Fibroblast of the aortic adventitia (primary cell): ENCODE measurements at places on chromosomes 4 and X.

DNA sequence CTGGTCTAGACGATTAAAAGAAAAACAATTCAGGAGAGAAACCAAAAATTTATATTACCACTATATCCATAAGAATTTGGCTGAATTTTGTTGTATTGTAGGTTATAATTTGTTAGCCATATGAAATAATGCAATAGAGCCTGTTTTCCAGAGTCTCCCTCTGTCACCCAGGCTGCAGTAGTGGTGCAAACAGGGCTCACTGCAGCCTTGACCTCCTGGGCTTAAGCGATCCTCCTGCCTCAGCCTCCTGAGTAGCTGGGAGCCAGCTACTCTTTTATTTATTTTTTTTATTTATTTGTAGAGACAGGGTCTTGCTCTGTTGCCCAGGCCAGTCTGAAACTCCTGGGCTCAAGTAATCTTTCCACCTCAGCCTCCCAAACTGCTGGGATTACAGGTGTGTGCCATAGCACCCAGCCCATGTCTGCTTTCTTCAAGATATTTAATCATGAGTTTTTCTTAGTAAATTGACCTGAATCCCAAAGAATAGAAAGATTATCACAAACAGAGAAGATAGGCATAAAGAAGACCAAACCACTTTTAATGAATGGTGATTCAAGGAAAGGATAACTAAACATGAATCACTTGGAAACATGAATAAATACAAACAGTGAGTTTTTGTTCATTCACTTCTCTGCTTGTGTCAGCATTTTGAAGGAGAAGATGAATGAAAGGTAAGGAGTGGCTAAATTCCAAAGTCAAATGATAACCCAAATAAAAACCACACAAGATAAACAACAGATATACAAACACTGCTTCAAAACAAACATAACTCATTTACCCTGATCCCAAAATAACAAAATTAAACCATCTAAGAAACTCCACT, 82.1 kb downstream of the PPP3CA start:
- DNase-seq = no peak

- peak; percentile 74 for DNase-seq
These were observed 4.2 kb upstream of the CDS1 start for GRCh38 chr4:84578540-84579402.

GRCh38 chr4:70778888-70779422, 57.2 kb downstream of the RUFY3 start:
- peak; percentile 29 for DNase-seq

- DNase-seq = no peak
These were observed 21.8 kb downstream of the NOP14 start for GRCh38 chr4:2941138-2942036.

GRCh38 chr4:110107866-110108265, 90.5 kb downstream of the ELOVL6 start:
- peak; percentile 36 for DNase-seq

DNA sequence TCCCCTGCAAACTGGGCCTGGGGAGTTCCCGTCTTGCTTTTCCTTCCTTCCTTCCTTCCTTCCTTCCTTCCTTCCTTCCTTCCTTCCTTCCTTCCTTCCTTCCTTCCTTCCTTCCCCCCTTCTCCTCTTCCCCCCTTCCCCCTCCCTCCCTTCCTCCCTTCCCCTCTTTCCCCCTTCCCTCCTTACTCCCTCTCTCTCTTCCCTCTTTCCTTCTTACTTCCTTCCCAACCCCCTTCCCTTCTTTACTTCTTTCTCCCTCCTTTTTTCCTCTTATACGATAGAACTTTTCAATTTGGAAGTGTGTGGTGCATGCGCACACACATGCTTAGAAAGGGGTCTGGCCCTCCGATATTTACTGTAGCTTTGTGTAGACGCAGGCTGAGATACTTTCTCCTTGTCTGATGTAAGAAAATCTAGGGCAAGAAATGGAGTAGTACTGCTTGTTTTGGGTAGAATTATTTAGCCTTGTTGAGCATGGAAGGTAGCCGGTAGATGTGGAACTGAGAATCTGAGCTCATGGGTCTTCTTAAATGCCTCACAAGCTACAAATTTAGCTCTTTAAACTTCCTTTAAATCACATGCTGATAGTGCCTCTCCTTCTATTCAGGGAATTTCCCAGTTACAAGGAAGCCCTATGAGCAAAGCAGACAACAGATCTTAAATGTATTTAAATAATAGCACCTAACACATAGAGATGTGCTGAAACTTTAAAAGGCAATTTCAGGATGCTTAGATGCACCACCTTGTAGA, 189.6 kb downstream of the GPAT3 start:
- no peak for DNase-seq

DNA sequence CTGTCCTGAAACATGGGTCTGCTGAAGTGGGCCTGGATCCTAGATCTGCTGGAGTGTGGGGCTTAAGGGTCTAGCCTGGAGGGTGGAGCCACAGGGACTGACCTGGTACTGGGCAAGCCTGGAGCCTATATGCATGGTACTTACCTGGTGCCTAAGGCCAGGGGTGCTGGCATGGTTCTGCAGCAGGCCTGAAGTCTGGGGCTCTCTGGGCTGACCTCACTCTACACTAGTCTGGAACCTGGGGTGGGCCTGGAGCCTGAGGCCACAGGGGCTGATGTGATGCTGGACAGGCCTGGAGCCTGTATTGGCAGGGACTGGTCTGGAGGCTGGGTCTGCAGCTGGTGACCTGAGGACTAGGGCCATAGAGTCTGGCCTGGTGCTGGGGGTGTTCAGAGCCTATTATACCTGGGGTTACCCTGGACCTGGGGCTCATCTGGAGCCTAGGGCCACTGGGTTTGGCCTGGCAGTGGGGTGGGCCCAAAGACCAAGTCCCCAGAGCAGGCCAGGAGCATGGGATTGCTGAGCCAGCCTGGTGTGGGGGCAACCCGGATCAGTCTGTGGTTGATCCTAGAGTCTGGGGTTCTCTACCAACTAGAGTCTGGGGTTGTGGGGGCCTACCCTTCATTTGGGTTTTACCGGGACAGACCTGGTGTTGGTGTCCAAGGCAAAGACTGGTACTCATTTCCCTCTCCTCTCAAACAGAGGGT, 179.6 kb downstream of the SLC4A4 start:
- DNase-seq = no peak

GRCh38 chr4:22500128-22500611, 15.7 kb downstream of the ADGRA3 start:
- no peak for DNase-seq

GRCh38 chr4:184731056-184731455, 2.8 kb downstream of the CENPU start:
- DNase-seq = no peak

DNA sequence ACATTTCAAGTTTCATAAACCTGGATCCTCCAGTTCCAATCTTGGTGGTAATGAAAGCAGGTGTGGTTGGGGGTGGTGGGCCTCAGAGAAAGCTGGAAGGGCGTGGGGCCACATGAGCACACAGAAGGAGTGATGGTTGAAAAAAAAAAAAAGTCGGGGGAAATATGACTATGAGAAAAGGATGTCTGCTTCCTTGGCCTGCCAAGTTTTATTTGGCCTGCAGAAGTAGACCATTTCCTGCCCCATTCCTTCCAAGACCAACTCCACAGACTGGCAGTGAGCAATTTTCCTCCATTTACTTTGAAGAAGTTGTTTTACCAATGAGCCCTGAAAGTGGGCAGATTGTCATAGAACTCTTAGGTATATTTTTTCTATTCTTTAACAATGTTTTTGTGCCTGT, 43.3 kb downstream of the LNX1 start:
- peak; percentile 72 for DNase-seq

- DNase-seq = no peak
These were observed 79.7 kb upstream of the OTUD4 start for GRCh38 chr4:145260091-145260490.

- DNase-seq = no peak
These were observed 275.3 kb downstream of the CRLF2 start for GRCh38 chrX:936979-937769.

- DNase-seq = peak; percentile 8
These were observed 15.6 kb upstream of the ASMTL start for GRCh38 chrX:1468250-1468772.

DNA sequence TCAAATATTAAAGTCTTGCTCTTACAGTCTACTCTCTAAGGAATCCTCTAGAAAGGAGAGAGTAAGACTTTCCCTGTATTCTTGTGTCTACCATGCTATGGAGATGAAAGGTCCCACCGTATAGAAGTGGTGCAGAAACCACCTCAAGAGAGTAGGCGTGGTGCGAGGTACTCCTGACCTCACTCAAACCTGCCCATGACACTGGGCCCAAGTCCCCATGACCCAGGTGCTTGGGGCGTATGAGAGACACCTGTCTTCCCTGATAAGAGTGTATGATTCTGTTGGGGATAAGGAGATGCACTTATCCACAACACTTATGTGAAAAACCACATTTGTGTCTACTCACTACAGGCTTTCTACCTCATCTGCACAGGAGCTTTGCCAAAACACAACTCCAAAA, 55.0 kb upstream of the STS start:
- no peak for DNase-seq

DNA sequence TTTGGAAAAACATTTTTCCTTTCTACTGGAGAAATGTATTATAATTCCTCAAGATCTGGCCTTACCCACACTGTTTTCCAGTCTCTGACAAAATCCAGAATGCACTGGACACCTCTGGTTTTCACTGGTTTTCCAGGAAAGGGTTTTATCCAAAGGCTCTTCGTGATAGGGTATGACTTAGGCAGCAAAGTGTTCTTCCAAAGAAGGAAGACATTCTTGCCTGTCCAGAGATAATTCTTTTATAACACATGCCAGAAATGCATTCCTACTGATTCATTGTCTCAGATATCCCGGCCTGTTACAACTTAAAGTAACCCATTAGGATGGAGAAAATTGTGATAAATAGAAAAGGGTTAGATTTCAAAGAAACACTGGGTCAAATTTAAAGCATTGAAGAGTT, 2343.1 kb downstream of the PCDH7 start:
- DNase-seq = peak; percentile 81

DNA sequence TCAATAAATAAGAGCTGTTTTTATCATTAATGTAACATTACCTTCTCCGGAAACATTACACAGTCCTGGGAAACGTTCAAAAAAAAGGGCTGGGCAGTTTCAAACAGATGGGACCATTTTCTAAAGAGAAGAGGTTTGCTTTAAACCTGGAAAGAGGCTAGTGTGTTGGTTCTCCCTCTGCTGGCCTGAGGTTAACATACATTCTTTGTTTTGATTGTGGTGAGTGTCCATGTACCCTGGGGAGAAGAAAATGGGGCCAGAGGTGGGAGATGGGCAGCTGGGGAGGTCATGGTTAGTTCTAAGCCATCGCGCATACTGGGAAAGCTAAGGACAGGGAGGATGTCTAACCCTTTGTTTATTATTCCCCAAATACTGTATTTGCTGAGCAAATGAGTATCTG, 194.7 kb downstream of the CPEB2 start:
- peak; percentile 42 for DNase-seq

- DNase-seq = peak; percentile 14
These were observed 4.4 kb upstream of the INPP4B start for GRCh38 chr4:142850478-142850877.

- DNase-seq = no peak
These were observed 27.5 kb downstream of the TBC1D19 start for GRCh38 chr4:26611372-26611771.

- DNase-seq = peak; percentile 8
These were observed 121.0 kb upstream of the TEX13D start for GRCh38 chrX:124211312-124211942.

DNA sequence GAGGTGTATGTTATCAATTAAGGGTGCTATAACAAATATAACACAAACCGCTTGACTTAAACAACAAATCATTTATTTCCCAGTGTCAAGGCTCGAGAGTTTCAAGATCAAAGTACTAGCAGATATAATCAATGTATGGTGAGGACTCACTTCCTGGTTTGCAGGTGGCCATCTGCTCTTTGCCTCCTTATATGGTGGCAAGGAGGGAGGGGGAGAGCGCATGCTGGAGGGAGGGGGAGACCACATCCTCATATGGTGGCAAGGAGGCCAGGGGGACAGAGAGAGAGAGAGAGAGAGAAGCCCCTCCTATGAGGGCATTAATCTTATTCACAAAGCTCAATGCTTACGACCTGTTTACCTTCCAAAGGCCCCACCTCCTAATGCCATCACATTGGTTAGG, 372.3 kb upstream of the SPOCK3 start:
- DNase-seq = no peak

GRCh38 chrX:100368167-100368566, 41.9 kb downstream of the PCDH19 start:
- no peak for DNase-seq

GRCh38 chr4:180973894-180974293, 1269.3 kb upstream of the TENM3 start:
- DNase-seq = no peak

DNA sequence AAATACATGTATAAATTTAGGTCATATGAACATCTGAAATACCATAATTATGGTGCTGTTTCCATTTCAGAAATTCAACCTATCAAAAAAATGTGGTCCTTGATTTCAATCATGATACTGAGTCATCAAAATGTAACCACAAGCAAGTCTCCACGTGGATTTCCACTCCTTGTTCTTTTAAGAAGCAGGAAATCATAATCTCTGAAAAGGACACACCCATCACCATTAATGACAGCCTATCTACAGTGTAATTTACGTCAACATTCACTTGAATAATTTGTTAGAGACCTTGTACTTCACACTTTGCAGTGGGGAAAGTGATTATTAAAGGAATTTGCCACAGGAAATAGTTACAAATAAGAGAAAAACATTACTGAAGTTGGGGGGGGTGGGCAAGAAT, 17.7 kb upstream of the SLC7A11 start:
- DNase-seq = peak; percentile 66

- DNase-seq = peak; percentile 4
These were observed 1630.0 kb downstream of the STIM2 start for GRCh38 chr4:28490669-28491068.

DNA sequence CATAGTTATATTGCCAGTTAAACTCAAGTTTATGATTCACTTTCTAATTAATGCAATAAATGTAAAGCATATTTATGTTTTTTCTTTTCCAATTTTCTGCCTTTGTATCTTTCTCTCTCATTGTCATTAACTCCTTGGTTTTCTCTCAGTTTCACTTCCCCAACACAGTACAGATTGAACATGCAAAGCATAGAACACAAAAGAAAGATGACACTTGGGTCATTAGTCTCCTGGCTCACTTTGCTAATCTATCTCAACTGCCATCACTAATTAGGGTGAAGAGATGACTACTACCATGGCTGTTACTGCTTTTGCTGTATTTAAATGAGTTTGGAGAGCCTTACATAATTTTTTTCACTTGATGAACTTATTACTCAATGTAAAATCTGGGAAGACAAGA, 12.3 kb upstream of the NAA11 start:
- no peak for DNase-seq

DNA sequence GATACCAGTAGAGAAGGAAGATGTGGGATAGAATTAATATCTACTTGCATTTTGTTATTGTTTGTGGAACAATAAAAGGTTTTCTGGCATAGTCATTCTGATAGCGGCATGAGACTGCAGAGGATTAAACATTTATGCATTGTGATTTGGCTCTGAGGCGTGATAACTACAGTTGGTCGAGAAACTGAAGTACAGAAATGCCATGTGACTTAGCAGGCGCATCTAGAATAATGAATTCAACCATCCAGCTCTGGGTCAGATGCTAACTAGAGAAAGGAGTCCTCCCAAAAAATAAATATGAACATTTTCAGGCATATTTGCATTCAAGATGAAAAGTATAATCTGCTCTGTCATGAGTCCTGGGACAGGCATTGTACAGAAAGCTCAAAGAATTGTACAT, 62.8 kb downstream of the CCSER1 start:
- no peak for DNase-seq
